ENCODE measurements at places on chromosomes 11 and 22. TPM values are rescaled to one million over a fixed set of nuclear protein-coding genes. Genes with fewer than 3 reads are reported as not detected.

- no peak for DNase-seq
Observed at GRCh38 chr11:26584818-26585217, 12.8 kb upstream of the MUC15 start.

- DNase-seq = no peak
Observed at GRCh38 chr22:22703715-22704114, 59.3 kb downstream of the GGTLC2 start.

GRCh38 chr22:49779211-49779610, 48.5 kb downstream of the BRD1 start:
- DNase-seq = no peak

- no peak for DNase-seq
Observed at GRCh38 chr22:31068970-31069369, 12.1 kb upstream of the SMTN start.

- no peak for DNase-seq
Observed at GRCh38 chr11:132026746-132027145, 656.3 kb downstream of the NTM start.

GRCh38 chr11:18727479-18728236, 1.7 kb upstream of the IGSF22 start:
- DNase-seq = peak; percentile 56

DNA sequence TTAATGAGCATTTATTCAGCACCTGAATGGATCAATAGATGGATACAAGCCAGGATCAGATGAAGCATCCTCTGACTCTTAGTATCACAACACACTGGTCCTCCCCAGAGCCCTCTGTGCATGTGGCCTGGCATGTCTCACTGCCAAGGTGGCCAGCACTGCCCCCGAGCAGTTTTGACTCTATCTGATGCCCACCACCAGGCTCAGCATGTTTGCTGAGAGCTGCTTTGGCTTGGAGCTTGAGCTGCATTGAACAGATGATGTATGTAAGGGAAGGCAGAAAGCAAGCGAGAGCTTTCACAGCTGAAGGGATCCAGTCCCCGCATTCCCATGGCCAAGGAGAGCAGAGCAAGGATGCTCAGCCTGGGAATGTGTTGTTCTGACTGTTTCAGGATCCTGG, 320.3 kb downstream of the BUD13 start:
- no peak for DNase-seq

Gene C1QTNF4
- 1.8 TPM for total RNA-seq

DNA sequence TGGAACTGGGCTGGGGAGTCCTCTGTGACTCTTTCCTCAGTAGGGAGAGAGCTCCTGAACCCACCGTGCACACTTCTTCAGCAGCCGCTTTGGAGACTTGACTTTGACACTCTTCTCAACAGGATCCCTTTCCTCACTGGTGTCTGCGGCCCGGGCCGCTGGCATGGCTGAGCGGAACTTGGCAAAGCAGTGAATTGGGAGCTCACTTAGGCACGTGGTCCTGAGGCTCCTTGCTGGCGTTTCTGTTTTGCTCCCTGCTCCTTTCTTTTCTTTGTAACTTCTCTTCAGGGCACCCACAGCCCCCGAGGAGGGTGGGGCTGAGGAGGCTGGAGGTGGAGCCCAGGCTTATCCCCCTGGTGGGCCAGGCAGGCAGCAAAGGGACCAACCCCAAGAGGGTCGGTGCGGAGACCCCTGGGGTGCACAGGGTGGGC, 8.4 kb upstream of the KCNQ1OT1 start:
- DNase-seq = peak; percentile 69

- no peak for DNase-seq
Observed at GRCh38 chr22:31577711-31578110, 81.4 kb downstream of the SFI1 start.

DNA sequence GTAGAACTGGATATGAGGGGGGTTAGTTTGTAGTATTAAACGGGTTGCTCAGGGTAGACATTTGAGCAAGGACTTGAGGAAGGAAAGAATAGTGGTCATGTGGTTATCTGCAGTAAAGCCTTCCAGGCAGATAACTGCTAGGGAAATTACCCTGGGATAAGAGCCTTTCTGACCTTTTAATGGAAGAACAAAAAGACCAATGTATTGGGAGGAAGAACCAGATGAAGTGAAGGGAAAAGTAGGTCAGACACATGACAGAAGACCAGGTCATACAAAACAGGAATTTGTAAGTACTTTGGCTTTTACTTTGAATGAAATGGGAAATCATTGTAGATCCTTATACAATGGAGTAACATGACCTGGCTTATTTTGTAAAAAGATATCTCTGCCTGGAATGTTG, 241.9 kb upstream of the CTSC start:
- no peak for DNase-seq
